GF-D8 (cell line): ENCODE measurements at places on chromosomes 7 and 10.

- no peak for DNase-seq
Measured at GRCh38 chr7:29953726-29954347, 35.8 kb downstream of the SCRN1 start.

- no peak for DNase-seq
Measured at GRCh38 chr7:128154504-128154903, 86.6 kb upstream of the LEP start.

GRCh38 chr10:7282457-7282856 lies 128.4 kb downstream of the SFMBT2 start:
- DNase-seq, result no peak

DNA sequence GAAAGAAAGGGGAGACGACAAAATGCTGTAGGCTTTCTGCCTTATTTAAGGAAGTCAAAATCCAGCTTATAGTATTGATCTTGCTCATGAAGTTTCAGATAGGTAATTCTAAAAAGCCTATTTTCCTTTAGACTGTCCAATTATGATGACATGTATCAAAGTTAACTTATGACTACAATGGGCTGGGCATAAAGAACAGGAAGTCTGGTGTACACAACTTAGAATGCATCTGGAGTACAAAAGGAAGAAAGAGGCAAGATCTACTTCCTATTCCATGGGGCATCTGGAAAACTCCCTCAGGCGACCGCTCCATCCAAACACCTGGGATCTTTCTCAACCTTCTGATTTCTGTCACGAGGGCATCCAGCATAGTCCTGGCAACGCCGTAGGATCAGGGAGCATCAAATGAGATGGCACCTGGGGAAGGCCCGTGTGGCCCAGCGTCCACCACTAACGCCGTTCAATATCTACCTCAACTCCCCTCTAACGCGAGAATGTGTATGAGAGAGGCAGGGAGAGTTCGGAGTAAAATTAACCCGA lies 512 bp downstream of the FAM24B start:
- no peak for DNase-seq

DNA sequence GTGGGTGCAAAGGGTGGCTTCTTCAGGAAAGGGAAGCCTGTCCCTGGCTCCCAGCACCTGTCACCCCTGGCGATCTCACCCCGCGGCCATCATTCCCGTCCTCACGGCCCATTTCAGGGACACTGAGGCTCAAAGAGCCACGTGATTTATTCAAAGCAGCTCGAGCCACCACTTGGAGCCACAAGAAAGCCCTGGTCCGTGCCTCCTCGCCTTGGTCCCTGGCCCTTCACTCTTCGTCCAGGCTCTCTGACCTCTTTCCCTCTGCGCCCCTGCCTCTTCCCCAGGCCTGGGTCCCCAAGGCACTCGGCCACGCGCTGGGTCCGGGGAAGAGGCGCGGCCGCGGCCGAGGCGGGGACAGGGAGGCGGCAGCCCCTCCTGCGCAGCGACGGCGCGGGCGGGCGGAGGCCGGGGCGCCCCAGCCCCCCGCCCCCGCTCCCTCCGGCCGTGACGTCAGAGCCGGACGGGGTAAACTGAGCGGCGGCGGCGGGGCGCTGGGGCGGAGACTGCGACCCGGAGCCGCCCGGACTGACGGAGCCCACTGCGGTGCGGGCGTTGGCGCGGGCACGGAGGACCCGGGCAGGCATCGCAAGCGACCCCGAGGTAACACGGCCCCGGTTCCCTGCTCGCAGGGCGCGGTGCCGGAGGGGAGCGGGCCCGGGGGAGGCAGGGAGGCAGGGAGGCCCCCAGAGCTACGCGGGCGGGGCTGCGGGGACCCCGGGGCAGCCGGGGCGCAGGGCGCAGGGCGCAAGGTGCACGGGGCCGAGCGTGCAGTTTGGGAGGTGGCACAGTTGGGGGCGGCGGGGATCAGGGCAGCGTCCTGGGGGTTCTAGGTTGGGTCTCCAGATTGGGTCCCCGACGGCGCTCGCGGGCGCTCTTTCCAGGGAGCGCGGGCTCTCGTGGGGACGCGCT lies at the start of gene SLC18A2:
SLC18A2 (plus strand) TSS at position 494 of the 909 bp plus-strand sequence. CDS start 580 bp downstream, outside the sequence.
- DNase-seq, result no peak

GRCh38 chr7:81883801-81884393 lies 114.0 kb upstream of the HGF start:
- no peak for DNase-seq

DNA sequence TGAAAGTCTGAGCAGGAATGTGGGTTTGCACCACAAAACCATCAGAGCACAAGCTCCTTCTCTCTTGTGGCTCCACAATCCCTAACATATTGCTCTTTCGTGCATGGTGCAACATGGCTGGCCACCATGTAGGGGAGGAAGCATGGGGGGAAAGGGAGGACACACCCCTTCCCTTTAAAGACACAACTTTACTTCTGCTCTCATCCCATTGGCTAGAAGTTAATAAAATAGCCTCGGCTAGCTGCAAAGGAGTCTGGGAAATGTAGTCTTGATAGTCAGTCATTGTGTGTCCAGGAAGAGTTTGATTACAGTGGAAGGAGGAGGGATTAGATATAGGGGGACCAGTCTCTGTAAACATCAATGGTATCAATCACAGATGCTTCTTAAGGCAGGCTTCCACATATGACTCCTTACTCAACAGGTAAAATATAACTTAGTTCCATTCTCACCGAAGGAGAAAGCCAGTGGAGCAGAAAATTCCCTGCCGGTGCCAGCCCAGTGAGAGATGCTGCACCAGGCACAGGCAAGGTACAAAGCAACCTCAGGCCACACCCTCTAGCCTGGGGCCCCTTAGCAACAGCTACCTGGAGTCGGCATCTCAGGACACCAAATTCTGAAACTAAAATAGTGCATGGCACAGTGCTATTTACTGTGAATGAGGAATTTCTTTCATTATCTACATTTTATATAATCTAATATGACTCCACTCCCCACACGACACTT lies 124.7 kb upstream of the CTBP2 start:
- DNase-seq, result no peak

DNA sequence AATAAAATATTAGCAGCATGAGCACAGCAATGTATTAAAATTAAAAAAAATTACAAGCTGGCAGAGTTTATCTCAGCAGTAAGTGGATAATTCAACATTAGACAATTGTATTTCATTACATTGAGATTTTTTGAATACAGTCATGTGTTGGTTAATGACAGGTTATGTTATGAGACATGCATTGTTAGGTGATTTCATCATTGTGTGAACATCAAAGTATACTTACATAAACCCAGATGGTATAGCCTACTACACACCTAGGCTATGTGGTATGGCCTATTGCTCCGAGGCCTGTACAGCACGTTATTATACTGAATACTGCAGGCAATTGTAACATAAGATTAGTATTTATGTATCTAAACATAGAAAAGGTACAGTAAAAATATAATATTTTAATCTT lies 29.7 kb downstream of the CCDC6 start:
- DNase-seq, result no peak

GRCh38 chr10:91559750-91560149 lies 73.1 kb downstream of the PPP1R3C start:
- DNase-seq, result no peak

- DNase-seq, result no peak
Measured at GRCh38 chr10:3805791-3806461, 20.9 kb upstream of the KLF6 start.

DNA sequence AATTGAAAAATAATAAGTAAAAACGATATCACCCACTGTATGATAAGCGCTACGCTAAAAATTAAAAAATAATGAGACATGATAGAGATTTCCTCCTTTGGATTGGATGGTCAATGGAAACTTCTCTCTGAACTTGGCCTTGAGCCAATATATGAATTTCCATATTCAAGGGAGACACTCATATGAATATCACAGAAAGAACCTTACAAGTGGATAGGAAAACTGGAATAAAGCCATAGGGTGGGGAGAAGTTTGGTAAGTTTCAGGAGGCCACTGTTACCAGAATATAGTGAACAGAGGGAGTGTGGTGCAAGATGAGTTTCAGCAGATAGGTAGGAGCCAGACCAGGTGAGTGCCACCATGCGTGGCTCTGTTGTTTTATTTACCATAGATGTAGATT lies 147.2 kb downstream of the SEM1 start:
- no peak for DNase-seq

- DNase-seq, result no peak
Measured at GRCh38 chr7:46534664-46535588, 613.9 kb upstream of the IGFBP3 start.

DNA sequence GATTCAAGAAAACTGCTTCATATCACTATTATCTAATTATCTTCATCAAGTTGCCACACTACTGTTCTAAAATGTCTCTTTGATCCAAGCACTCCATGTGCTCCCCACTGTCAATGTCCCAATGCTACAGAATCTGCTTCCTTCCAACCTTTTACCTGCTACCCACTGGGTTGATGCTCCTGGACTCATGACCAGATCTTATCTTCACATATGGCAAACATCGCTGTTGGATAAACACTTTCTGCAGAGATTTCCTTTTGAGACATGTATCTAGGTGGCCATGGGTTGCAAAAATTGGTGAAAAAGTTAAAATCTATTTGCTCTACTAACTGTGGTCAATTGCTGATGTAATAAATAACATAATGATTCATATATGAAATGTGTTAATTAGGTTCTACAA lies 24.5 kb upstream of the SEMA3C start:
- no peak for DNase-seq

- DNase-seq, result no peak
Measured at GRCh38 chr10:4786043-4786839, 39.8 kb upstream of the AKR1E2 start.

GRCh38 chr7:87513735-87514335 lies 38.4 kb upstream of the ABCB4 start:
- DNase-seq, result no peak

DNA sequence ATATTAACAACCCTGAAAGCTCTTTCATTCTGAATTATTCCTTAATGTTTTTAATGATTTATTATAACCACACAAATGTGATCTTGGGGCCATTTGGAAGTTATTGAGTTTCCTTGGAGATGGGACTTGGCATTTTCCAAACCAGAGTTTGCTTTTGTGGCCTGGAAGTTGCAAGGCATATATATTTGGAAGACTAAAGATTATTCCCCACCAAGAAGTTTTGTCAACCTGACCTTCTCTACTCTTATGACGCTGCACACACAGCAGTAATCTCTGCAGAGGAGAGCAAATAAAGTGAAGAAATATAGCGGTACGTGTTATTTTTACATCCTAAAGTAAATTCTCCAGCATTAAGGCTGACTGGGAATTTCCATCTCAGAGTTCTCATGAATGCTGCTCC lies 397.0 kb downstream of the LRMDA start:
- no peak for DNase-seq

GRCh38 chr10:132602614-132603013 lies 65.0 kb downstream of the INPP5A start:
- no peak for DNase-seq

GRCh38 chr10:129771991-129772431 lies 192.1 kb downstream of the EBF3 start:
- DNase-seq, result no peak

GRCh38 chr10:8041992-8042720 lies 12.3 kb upstream of the GATA3 start:
- no peak for DNase-seq

DNA sequence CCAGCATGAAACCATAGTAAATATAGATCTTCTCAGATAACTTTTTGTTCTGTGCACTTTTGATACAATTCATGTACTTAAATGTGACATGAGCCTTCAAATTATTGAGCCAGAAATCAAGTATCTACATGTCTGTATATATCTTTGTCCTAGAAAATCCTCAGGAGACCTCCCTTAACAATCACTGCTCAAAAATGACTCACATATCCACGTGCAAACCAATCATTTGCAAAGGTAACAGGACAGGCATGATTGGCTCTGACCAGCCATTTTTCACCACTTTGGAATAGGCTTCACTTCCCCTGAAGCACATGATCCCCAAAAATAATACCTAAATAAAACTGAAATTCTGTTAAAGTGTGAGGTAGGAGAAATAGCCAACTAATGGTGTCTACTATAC lies 902.5 kb downstream of the PCDH15 start:
- DNase-seq, result no peak

GRCh38 chr7:85424298-85424697 lies 237.4 kb upstream of the SEMA3D start:
- DNase-seq, result no peak

DNA sequence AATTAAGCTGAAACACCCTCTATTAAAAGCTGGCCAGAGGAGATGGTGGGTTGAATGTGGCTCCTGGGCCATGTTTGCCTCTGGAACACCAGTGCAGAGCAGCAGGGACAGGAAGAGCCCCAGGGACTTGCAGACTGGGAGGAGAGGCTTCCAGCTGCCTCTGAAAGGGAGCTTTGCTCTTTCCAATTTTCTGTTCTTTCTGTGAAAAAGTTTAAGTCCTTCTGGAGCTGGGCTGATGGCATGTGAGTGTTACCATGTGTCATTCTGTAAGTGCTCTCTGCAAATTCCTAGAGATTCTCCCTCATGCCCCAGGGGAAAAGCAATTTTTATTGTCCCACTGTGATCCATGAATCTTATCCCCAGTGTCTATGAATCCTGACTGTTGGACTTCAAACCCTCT lies 112.8 kb upstream of the LANCL2 start:
- DNase-seq, result no peak

- no peak for DNase-seq
Measured at GRCh38 chr10:125824736-125825135, 1.4 kb downstream of the BCCIP start.

GRCh38 chr10:130627346-130628045 lies 491.3 kb downstream of the GLRX3 start:
- DNase-seq, result no peak

DNA sequence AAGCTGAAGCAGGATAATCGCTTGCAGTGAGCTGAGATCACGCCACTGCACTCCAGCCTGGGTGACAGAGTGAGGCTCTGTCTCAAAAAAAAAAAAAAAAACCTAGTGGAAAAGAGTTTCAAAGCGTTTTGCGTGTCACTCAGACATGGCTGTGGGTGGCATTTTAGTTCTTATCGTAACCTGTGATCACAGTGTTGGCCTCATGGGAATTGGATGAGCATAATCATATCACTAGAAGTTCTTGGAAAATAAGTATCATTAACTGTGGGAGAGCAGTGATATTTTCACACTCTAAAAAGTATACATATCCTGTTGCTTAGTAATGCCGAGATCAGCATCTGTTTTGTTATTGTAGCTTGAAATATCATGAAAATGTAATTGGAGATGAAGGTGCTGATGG lies 92.6 kb downstream of the CREM start:
- DNase-seq, result no peak

DNA sequence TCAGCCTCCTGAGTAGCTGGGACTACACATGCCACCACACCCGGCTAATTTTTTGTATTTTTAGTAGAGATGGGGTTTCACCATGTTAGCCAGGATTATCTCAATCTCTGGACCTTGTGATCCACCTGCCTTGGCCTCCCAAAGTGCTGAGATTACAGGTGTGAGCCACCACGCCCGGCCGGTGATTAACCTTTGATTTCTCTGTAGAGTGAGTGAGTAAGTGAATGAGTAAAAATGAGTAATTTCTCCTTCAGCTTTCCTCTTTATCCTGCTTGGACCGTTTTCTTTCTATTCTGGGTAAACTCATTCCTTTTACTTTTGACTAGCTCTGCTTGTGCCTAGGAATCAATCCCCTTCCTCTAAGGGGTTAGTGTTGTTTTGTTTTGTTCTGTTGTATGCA lies 36.8 kb downstream of the ST7 start:
- DNase-seq, result no peak

DNA sequence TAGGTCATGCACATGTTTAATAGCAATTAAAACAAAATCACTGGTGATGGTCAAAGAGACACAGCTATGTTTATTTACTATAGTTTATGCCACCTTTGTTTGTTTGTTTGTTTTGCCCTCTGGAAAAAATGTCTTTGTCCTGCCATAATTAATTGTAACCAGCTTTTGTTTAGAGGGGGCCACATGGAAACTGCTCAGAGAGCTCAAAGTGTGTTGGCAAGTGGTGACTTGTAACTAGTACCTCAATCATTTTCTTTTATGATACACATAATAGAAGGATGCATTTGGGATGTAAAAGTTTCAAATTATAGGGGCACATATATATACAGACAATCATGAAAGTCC lies 40.2 kb downstream of the GRK5 start:
- no peak for DNase-seq
